ENCODE measurements at places on chromosomes 5 and 9.
A peak's percentile ranks its signal among the peaks of the same experiment; 100 is the strongest.

- no peak for DNase-seq
Measured at GRCh38 chr5:147203213-147203612, 31.6 kb upstream of the STK32A start.

DNA sequence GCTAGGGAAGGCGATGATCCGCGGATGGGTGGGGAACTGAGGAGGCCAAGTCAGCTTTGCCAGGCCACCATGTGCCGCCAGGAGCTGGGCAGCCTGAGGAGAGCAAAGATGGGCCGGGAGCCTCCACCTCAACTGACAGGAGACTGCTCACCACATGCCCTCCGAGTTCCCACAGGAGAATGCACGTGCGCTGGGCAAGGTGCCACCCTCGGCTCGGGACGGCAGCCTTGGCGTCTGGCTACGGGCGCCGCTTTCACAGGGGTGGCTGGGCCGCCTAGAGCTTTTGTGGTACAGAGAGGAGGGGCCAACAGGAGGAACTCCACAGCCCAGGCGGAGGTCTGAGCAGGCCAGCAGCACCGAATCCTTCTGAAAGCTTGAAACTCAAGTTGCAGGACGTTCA is 5.3 kb upstream of the TBC1D9B start:
- DNase-seq = no peak

DNA sequence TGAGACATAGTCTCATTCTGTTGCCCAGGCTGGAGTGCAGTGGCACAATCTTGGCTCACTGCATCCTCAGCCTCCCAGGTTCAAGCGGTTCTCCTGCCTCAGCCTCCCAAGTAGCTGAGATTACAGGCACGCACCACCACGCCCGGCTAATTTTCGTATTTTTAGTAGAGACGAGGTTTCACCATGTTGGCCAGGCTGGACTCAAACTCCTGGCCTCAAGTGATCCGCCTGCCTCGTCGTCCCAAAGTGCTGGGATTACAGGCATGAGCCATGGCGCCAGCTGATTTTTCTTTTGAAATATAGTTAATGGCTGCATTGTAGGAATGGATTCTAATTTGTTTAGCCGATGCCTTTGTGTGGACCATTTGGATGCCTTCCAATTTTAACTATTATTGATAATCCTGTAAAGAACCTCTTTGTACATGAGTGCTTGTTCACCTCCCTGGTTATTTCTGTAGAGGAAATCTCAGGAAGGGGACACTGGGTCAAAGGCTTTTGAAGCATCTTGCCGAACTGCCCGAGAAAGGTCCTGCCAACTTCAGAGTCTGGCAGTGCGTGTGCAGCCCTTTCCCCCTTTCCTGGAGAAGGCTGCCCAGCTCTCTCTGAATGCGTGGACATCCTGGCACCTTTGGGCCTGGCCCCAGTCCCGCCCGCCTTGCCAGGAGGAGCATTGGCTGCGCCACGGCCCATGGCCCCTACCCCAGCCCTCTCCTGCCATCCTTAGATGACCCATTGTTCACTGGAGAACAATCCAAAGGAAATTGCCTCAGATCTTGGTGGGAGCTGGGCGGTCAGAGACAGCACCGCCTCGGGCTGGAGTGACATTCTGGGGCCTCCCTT is 8.9 kb upstream of the NUP214 start:
- DNase-seq = no peak

- no peak for DNase-seq
Measured at GRCh38 chr5:447501-447900, 4.5 kb downstream of the EXOC3 start.

DNA sequence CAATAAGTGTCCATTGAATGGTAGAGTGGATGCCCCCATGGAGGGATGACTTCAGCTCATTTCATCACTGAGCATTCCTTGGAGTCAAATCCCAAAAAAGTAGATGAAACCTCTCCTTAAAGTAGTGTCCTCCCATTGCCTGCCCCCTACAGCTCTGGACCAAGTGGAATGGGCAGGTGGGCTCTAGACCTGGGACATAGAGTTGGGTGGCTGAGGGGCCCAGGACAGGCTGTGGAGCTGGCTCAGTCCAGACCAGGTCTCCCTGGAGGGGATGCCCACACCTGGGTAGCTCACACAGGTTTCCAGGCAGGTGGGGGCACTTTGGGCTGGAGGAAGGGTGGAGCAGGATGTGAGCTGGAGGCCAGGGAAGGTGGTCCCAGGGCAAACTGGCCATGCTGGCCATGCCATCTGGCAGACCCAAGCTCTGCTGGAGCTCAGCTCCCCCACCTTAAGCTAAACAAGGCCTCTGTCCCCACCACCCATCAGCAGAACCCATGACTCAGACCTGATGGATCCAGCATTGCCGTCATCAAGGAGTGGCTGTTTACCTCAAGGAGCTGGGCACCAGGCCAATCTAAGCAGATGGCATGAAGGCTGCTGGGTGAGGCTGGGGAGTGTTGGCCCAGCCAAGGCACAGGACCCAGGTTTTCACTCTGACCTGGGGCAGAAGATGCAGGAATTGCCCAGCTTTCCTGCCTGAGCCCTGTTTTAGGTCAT is 6.2 kb upstream of the SPINK4 start:
- no peak for DNase-seq

DNA sequence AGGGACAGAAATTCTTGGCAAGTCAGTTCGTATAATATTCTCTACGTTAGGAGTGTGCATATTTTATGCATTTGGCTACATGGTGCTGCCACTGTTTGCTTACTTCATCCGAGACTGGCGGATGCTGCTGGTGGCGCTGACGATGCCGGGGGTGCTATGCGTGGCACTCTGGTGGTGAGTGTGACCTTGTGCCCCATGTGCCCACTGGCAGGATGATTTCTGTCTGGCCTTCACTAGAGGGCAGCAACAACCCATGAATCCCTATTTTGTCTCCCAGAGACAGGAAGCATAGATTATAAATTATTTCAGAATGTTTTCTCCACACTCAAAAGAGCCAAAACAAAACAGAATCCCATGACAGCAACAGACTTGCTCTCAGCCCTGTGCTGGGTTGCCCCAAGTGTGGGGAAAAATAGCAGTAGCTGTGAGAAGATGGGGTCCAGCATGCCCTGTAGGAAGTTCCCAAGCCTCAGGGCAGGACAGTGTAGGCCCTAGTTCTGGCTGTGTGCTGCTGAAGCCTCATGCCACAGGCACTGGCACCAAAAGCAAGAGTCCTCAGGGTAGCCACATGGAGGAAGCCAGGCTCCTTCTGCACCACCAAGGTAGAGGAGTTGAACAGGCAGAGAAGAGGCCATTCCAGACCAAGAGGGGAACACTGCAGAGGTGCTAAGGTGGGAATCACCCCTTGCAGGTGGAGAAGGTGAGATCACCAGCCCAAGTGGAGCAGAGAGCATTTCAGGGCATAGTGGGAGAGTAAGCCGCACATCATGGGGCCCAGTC is 16.0 kb downstream of the SLC22A5 start:
- peak; percentile 29 for DNase-seq

DNA sequence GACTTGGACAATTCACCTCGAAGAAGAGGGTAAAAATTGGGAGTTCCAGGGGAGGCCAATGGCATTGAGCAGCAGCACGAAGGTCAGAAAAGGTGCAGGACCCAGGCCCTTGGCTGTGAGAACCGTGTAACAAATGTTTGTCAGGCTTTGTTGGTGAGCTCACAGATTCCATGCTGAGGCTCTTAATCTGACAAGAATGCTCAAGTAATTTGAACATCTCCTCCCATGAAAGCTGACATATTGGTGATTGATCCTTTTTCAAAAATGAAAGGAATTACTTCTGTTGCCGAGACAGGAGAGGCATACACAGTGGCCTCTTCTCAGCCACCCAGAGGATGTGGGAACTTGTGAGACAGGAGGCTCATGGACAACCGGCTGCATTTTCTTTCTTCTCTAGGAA is 11.6 kb downstream of the RAI14 start:
- DNase-seq = no peak

DNA sequence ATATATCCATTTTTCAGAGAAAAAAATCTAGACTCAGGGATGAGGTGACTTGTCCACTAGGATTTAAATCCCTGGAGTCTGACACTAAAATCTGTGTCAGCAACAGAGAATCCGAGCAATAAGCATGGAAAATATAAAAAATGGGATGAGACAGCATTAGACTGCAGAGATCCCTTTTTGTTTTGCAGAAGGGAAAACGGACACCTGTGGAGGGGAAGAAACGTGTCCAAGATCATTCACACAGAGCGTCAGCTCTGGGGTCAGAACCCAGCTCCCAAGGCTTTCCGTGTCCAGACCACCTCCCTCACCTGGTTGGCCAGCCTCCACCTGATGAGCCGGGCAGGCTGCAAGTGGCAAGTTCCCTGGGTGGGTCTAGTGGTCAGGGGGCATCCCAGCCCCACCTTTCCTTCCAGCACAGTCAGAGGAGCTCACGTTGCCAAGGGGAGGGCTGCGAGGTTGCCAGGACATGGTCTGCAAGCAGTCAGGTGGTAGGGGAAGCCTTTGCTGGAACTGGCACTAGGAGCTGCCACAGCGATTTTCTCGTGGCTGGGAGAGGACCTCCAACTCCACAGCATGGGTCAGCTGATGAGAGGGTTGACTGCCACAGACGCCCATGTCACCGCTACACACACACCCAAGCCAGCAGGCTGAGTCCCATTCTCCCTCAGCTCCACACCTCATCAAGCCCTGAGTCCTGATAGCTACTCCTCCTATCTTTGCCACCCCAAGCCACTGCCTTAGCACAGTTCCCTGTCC is 65.9 kb upstream of the CPLX2 start:
- no peak for DNase-seq

DNA sequence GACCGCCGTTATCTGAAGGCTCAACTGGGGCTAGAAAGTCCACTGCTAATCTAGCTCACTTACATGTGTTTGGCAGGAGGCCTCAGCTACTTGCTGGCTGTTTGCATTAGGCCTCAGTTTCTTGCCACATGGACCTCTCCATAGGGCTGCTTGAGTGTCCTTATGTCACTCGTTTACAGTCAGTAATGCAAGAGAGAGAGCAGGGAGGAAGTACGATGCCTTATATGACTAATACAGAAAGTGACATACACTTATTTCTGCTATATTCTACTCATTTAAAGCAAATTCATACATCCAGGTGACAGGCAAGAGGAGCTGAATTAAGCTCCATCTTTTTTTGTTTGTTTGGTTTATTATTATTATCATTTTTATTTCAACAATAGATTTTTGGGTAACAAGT is 179.6 kb downstream of the LURAP1L start:
- DNase-seq = no peak

- no peak for DNase-seq
Measured at GRCh38 chr9:125434986-125435775, 173.6 kb downstream of the GAPVD1 start.

- DNase-seq = no peak
Measured at GRCh38 chr9:108631496-108632285, 224.1 kb downstream of the ACTL7B start.

GRCh38 chr9:135886147-135886981 is 21.0 kb downstream of the CAMSAP1 start:
- DNase-seq = no peak

- DNase-seq = no peak
Measured at GRCh38 chr5:139149477-139150199, 48.5 kb downstream of the SIL1 start.

- no peak for DNase-seq
Measured at GRCh38 chr5:132235340-132235739, 7.7 kb upstream of the P4HA2 start.

DNA sequence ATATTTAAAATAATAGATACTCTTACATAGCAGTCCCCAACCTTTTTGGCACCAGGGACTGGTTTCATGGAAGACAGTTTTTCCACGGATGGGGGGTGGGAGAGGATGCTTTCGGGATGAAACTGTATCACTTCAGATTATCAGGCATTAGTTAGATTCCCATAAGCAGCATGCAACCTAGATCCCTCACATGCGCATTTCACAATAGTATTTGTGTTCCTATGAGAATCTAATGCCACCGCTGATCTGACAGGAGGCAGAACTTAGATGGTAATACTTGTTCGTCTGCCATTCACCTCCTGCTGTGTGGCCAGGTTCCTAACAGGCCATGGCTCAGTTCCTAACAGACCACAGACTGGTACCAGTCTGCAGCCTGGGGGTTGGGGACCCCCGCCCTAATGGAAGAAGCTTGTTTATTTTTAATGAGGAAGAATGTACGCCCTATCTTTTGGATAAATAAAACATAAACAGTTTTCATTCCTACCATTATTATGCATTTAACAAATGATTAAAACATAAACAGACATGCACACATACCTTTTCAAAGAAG is 187.7 kb downstream of the ZSWIM6 start:
- DNase-seq = no peak

GRCh38 chr9:111937781-111938426 is 41.3 kb downstream of the UGCG start:
- no peak for DNase-seq

DNA sequence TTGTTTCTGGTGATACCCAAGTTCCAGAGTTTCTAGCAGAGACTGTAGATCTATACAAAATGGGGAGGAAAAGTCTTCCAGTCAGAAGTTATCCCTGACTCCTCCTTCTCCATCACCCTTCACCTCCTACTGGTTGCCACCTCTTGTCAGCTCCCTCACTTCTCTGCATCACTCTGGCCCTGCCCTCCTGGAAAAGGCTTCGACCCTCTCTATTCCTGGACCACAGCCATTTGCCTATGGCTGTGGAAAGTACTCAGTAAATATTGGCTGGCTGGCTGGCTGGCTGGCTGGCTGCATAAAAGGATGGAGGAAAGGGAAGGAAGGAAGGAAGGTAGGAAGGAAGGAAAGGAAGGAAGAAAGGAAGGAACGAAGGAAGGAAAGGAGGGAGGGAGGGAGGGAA is 32.7 kb upstream of the ABCA1 start:
- DNase-seq = no peak

DNA sequence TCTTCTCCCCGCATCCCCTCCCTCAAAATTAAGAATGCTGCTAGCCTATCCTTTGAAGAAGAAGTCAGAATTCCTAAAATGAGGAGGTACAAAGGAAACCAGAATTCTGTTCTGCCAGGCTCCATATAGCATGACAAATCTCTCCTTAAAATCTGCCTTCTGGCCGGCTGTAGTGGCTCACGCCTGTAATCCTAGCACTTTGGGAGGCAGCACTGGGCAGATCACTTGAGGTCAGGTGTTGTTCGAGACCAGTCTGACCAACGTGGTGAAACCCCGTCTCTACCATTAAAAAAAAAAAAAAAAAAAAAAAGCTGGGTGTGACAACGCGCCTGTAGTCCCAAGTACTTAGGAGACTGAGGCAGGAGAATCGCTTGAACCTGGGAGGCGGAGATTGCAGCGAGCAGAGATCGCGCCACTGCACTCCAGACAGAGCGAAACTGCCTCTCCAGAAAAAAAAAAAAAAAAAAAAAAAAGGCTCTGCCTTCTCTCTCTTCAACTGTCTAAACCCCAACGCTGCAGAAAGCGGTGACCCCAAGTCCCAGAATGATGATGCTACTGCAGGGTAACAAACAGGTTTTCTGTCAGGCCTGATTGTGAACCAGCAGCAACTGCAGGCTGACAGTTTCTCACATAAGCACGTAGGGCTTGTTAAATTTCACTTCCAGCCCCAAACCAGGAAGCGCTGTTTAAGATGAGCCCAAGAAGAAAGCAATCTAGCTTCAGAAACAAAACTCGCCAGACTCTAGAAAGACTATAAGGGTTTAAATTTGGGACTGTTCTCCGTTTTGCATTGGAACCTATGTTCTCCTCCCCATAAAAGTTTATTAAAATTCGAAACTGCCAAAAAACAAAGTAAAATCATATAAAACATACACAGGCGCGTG is 963 bp upstream of the CAST start:
- DNase-seq = peak; percentile 12

GRCh38 chr9:93077811-93078210 is 18.2 kb upstream of the CARD19 start:
- DNase-seq = no peak

GRCh38 chr9:4077499-4078102 is 222.3 kb downstream of the GLIS3 start:
- peak; percentile 60 for DNase-seq
